A375 (cell line): ENCODE measurements at places on chromosomes 16 and 17. TPM values are rescaled to one million over a fixed set of nuclear protein-coding genes. Genes with fewer than 3 reads are reported as not detected.

The TPSD1 gene
- not detected in 2 replicates for total RNA-seq

The PHOSPHO1 gene
- total RNA-seq, result 0.34 TPM in 1 of 2 replicates, not detected in the other

The NEUROD2 gene
- total RNA-seq, result not detected in 2 replicates

The TP53TG3 gene
- 0.58 and 5.6 TPM in 2 replicates for total RNA-seq

The SLC5A11 gene
- 0.19 TPM in 1 of 2 replicates, not detected in the other for total RNA-seq
